ENCODE measurements at places on chromosomes 12 and 14.

DNA sequence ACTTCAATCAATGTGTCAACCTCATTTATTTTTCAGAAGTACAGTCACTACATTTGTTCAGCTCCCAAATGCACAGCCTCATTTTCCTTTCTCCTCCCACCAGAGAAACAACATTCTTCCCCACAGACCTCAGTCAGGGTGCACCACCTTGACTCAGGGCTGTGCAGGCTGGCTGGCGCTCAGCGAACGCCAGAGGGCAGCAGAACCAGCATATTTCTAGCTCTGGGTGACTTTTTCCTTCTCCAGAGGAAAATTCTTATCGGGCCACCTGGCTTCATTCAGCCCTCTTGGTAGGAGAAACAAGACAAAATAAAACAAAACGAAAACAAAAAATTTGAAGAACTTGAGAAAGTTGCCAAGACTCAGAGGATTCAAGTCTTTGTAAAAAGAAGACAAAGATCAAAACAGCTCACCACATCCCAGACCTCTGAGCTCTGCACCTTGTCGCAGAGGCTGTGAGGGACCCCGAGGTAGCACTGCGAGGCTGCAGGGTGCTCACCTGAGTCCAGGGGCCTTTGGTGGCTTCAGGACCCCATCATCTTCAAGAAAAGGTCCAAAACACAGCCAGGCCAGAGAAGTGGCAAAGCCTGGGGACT is 33.7 kb downstream of the PAH start:
- DNase-seq, result peak; percentile 23

DNA sequence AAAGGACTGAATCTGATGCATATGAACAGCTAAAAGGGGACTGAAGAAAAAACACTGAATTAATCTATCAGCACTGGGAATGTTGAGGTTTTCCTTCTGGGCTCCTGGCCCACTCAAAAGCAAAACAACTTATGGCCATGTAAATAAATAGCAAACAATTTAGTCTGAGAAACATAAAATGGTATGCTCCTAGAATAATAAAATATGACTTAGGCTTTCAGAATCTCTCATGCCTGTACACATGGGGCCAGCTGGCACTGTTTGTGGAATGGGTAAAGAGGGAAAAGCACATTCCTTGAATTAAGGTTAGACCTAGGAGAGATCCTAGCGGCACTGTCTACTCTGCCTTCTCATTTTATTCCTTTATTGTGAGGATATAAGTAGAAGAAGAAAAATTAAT is 6.2 kb downstream of the KLHDC2 start:
- DNase-seq, result no peak

GRCh38 chr12:24997496-24997895 is 48.6 kb upstream of the BCAT1 start:
- DNase-seq, result no peak

DNA sequence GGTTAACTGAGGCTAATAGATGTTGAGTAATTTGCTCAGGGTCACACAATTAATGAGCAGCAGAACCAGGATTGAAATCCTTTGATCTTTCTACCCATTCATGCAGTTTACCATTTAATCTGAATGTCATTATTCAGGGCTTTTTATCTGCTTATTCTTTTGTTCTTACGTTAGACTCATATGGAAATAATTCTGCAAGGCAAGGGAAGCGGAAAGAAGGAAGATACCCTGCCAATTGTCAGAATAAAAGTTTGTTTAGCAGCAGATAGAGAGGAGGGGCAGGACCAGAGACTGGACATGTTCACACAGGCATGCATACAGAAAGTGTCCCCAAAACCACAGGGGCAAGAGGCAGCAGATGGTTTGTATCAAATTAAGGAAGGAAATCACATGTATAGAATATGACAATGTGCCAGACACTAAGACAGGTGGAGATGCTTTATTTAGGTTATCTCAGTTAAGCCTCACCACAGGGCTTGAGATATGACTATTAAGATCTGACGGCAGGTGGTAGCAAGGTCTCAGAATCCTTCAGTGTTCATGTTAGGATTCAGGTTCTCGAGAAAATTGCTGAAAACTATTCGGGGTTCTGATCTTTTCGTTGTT is 29.8 kb downstream of the BRMS1L start:
- no peak for DNase-seq

GRCh38 chr14:76761960-76762410 is 717 bp downstream of the VASH1 start:
- no peak for DNase-seq

DNA sequence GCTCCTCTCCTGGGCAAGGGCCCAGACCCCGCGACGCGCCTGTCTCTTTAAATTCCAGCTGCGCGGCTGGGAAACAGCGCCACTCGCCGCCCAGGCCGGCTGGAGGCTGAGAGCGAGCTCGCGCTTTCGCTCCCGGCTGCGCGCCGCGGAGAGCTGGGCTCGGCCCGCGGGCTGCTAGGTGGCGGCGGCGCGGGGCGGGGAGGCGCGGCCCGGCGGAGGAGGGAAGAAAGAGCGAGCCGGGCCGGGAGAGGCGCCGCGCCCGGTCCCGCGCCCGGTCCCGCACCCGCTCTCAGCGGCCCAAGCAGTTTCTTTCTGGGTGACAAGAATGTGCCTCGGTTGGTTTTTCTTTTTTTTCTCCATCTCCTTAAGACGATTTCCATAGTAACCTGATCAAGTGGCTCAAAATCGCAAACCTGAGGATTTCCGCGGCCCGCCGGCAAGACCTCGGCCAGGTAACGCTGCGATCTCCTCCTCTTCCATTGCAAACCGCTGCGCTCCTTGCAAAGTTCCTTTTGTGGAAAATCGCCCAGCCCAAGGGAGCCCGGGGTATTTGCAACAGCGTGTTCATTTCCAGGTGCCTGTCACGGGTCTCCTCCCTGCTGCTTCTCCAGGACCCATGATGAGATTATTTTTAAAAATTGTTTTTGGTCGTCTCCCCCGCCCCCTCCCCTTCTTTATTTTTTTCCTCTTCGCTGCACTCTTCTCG is 259.5 kb upstream of the E2F7 start:
- DNase-seq, result no peak

GRCh38 chr14:52356025-52356424 is 41.9 kb downstream of the PTGER2 start:
- no peak for DNase-seq

DNA sequence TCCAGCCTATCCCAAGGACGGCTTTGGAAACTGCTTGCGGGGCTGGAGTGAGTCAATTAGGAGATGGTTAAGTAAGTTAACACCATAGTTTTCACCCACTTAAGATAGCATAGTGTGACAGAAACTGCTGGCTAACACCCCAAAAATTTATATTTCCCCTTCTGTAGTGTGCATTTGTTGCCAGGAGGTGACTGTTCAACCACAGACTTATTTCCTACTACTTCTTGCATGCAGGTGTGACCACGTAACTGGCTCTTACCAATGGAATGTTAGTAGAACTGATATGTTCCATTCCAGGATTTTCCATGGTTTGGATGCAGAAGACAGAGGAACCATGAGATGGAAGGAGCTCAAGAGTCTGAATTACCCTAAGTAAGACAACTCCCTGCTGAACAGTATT is 52.9 kb upstream of the SLC35F4 start:
- DNase-seq, result no peak

DNA sequence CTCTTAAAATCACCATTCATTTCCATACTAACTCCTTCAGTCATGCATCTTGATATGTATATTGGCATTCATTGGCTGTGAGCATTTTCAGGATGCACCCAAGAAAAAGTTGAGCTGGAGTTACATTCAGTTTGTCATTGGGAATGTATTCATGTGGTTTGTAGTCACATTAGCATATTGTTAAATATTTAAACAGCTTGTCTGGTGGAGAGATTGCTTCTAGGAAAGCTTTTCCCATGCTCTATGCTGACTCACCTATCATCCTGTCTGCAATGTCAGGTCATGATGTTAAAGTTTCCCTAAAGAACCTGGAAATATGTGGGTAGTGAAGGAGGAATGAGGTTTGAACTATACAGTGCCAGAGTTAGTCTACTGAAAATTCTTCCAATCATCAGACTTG is 583.6 kb downstream of the GALC start:
- no peak for DNase-seq

GRCh38 chr14:102394717-102395375 is 32.1 kb downstream of the TECPR2 start:
- DNase-seq, result no peak

- peak; percentile 32 for DNase-seq
Measured at GRCh38 chr12:51923506-51924365, 16.4 kb downstream of the ACVRL1 start.

GRCh38 chr12:42741091-42741490 is 151.5 kb upstream of the PRICKLE1 start:
- no peak for DNase-seq

DNA sequence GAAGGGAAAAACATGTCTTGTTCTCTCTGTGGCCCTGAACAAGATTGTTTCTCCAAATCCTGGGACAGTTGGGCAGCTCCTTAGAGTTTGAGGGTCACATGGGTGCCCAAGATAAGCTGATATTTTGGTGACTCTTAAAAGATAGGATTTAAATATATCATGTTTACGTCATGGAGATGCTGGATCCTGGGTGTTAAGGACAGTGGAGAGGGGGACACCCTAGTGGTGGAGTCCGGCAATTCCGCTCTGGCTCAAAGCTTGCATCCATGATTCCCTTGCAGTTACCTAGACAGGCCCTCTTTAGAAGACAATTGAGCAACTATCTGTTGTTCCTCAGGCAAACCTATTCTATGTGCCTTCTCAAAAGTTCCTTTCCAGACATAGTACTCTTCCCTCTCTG is 101.8 kb downstream of the CMKLR1 start:
- no peak for DNase-seq

- DNase-seq, result no peak
Measured at GRCh38 chr12:2384533-2385351, 332.0 kb downstream of the CACNA1C start.

GRCh38 chr12:122646517-122647217 is 56.5 kb downstream of the HCAR2 start:
- DNase-seq, result no peak

DNA sequence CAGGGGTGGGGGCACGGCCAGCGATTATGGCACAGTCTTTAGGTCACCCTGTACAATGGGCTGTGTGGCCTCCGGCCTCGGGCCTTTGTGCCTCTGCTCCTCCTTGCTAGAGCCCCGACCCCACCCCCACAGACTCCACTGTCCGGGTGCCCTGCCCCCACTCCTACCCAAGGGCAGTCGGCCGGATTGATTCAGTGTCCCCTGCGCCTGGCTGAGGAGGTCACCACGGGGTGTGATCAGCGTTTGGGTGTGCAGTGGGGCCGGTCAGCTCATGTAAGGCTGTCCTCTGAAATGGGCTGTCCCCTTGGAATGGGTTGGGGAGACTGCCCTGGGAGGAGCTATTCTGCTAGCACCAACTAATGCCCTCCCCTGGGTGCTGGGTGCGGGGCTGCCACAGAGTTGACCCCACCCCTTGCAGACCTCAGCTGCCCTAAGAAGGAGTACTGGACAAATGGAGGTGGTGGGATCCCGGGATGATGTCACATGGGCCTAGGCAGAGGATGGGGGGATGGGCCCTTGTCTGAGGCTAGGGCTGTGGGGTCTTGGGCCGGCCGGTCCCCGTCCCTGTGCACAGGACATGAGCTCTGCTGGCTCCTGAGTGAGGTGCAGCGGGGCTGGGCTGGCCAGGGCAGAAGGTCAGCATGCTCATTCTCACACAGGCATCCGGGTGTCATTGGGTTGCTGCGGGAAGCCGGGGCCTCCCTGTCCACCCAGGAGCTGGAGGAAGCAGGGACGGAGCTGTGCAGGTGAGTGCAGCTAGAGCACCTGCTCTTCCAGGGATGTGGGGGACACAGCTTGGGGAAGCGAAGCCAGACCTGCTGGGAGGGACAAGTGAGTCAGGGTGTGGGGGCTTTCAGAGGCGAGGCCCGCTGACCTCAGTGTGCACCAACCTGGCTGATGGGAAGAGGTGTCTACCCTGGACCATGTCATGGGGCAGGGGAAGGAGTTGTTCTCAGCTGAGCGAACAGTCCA is 23.4 kb downstream of the ASPG start:
- no peak for DNase-seq

Measured in central memory CD8-positive, alpha-beta T cell (primary cell).